ENCODE measurements at places on chromosomes 4 and X. TPM values are rescaled to one million over a fixed set of nuclear protein-coding genes. Genes with fewer than 3 reads are reported as not detected.

The IL2 gene
- not detected for total RNA-seq

The CWH43 gene
- total RNA-seq, result not detected

The HSD17B13 gene
- 0.60 TPM for total RNA-seq

The SMARCA1 gene
- 92.1 TPM for total RNA-seq

The TEC gene
- total RNA-seq, result 0.22 TPM

The LRCH2 gene
- total RNA-seq, result 24.9 TPM

The MXRA5 gene
- total RNA-seq, result 0.50 TPM

The SLC7A11 gene
- total RNA-seq, result 9.6 TPM

The MAGEB1 gene
- total RNA-seq, result not detected

The GAGE13 gene
- total RNA-seq, result not detected

The VEGFC gene
- 1.6 TPM for total RNA-seq

The TAPT1 gene
- 18.9 TPM for total RNA-seq

The FGD1 gene
- total RNA-seq, result 8.8 TPM

The ANK2 gene
- total RNA-seq, result 121 TPM

The AREG gene
- total RNA-seq, result not detected

The ZFYVE28 gene
- total RNA-seq, result 0.93 TPM

The GPC3 gene
- total RNA-seq, result 1,039 TPM

The PCSK1N gene
- total RNA-seq, result 2.4 TPM

The BMPR1B gene
- 1.4 TPM for total RNA-seq

The YY2 gene
- 0.56 TPM for total RNA-seq

The DUSP21 gene
- not detected for total RNA-seq

The DOCK11 gene
- 18.8 TPM for total RNA-seq

The SLIT2 gene
- 1.2 TPM for total RNA-seq

The USP53 gene
- 14.6 TPM for total RNA-seq

The UCP1 gene
- 0.28 TPM for total RNA-seq

The VSIG4 gene
- total RNA-seq, result not detected

The GLRB gene
- total RNA-seq, result 6.1 TPM

The TRPC3 gene
- total RNA-seq, result 0.17 TPM

The GLRA2 gene
- total RNA-seq, result not detected

The CXCL5 gene
- 0.12 TPM for total RNA-seq

The ZNF674 gene
- total RNA-seq, result 3.9 TPM

The FNIP2 gene
- total RNA-seq, result 10.5 TPM

The KDR gene
- total RNA-seq, result 2.4 TPM

The MAGEA1 gene
- not detected for total RNA-seq

The ZCCHC18 gene
- 5.1 TPM for total RNA-seq

The ADGRA3 gene
- total RNA-seq, result 87.9 TPM

The NUDT11 gene
- total RNA-seq, result 58.4 TPM

The CENPVL1 gene
- total RNA-seq, result 2.0 TPM

The CCDC110 gene
- 2.0 TPM for total RNA-seq

The PNMA6E gene
- not detected for total RNA-seq

The STATH gene
- not detected for total RNA-seq

The MYOZ2 gene
- total RNA-seq, result not detected

The ZNF41 gene
- 6.5 TPM for total RNA-seq

All from neural progenitor cell (in vitro differentiated cells).